ENCODE measurements at places on chromosomes 13 and 19.
A peak's percentile ranks its signal among the peaks of the same experiment; 100 is the strongest.

- no peak for DNase-seq
Observed at GRCh38 chr13:60120617-60121336, 43.0 kb downstream of the DIAPH3 start.

DNA sequence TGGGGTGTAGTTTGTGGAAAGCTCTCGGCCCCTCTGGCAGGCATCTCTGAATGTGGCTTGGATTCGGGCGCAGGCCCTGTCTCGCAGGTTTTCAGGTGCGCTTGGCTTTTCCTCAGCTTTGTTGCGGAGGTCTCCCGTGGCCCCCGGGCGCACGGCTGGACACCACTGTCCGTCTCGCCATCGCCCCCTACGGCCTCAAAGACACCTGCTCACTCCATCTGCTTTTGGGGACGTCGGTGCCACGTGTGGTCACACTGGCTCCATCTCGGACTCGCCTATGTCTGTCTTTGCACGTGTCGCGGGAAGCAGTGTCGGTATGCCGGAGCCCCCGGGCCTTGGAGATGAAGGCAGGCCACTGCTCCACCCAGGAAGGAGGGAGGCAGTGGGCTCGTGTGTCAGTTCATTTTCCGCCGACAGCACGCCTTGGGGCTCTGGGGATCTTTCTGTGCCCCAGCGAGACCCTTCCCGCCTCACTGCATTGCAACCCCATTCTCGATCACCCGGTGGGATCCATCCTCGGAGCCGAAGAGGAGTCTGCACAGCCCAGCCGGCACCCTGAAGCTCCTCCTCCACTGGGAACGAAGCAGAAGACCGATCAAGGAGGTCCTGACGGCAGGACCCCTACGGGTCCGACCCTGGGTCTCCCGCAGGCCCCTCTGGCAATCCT, 42.1 kb downstream of the ZNF146 start:
- no peak for DNase-seq

DNA sequence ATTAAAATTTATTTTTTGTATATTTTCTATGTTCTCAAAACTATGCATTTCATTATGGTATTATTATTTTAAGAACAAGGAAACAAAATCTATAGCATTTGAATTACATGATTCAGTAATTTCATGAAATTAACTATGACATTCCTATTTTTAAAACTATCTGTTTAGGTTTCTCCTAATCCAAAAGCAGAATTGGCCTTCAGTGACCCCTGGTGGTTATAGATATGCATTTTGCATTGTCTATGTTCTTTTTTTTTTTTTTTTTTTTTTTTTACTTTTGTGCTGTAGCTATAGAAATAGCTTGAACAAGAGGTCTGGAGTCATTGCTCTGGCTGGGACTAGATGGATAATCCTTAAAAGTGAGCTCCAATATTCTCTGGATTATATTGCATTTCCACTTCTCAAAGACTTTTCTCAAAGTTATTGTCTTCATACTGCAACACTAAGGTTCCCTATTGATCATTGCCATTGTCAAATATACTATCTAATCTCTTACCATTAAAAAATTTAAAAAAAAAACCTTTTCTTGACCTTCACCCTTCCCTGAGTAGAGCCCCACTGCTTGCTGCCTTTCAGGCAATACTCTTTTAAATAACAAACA, 15.9 kb upstream of the DNAJC3 start:
- no peak for DNase-seq

GRCh38 chr19:57946316-57946715, 1.2 kb downstream of the ZNF256 start:
- no peak for DNase-seq

- DNase-seq, result no peak
Observed at GRCh38 chr19:803686-804418, 6.6 kb downstream of the PTBP1 start.

- peak; percentile 97 for DNase-seq
Observed at GRCh38 chr13:110546926-110547325, 14.6 kb downstream of the RAB20 start.

DNA sequence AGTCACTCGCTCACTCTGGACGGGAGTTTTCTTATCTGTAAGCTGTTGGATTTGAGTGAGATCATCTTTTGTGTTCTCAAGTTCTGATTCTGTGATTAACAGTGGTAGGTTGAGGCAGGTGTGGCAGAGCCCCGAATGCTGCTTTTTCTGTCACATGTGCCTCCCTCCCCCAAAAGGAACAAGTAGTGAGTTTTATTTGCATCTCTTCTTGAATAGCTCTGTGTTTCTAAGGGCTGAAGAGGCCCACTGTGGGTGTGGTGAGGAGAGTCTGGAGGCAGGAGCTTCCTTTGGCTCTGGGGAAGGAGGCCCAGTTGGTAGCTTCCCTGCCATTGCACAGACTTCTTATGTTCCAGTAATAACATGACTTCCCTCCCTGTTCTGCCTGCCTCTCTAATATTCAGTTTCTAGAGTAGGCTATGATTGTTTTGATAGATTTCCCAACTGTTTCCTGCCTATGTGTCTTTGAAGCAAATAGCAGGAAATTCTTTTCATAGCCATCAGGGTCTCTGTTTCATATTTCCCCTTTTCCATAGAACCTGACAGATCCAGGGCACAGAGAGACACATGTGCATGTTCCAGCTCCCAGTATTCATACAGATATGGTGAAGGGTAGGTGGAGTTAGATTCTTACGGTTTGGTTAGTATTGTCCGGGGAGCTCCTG, 23.9 kb upstream of the CXCL17 start:
- no peak for DNase-seq

GRCh38 chr19:35561436-35561835, 2.0 kb downstream of the ATP4A start:
- no peak for DNase-seq

DNA sequence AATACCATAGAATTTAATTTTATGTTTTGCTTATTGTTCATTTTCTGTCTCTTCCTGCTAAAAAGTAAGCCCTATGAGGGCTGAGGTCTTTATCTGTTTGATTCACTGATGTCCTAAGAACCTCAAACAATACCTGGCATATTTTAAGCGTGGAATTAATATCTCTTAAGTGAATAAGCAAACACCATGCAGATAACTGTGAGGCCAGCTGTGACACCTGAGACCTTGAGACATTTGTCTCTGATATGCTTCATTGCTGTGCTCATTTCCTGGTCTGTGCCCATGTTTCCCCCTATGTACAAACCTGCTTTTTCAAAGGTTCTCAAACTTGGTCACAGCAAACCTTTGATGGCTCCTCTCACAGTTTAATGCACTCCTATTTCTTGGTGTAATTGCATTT, 254.6 kb downstream of the COG6 start:
- DNase-seq, result no peak

DNA sequence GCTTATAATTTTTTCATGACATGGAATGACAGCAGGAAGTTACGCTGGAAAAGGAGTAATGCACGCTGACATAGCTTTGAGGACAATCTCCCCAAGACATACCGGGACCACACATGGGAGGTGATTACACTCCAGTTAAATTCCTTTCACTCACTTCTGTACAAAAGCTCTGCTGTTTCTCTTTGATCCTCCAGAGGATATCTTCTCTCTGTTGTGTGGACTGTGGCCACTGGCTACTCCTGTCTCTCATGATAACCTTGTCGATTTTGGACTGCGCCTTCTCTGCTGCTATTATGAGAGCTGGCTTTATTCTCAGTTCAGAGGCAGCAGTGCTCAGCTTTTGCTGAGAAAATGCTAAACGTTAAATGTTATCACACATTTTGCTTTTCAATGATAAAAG, 464.6 kb downstream of the FGF9 start:
- DNase-seq, result no peak

DNA sequence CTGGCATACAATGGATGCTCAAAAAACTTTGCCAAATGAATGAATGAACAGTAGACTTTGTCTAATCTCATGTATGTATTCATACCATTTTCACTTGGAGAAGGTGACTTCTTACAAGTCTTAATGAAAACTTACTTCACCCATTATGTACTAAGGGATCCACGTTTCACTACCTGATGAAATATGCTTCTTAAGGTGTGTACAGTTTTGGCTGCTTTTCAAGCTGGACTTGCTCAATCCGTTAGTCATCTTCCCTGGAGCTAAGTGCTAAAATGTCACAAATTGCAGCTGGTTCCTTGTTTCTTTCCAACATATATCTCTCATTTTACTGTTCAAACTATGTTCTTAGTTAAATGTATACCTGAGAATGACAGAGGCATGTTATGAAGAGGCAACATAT, 4.2 kb upstream of the CCNA1 start:
- DNase-seq, result no peak

GRCh38 chr13:20140487-20140886, 20.4 kb downstream of the GJA3 start:
- no peak for DNase-seq

All from ovary (tissue), 10 donors.